GM12878 (cell line): ENCODE measurements at places on chromosomes 5 and 9. TPM values are rescaled to one million over a fixed set of nuclear protein-coding genes. Genes with fewer than 3 reads are reported as not detected.

Gene QRFP
- total RNA-seq = not detected in 2 replicates

DNA sequence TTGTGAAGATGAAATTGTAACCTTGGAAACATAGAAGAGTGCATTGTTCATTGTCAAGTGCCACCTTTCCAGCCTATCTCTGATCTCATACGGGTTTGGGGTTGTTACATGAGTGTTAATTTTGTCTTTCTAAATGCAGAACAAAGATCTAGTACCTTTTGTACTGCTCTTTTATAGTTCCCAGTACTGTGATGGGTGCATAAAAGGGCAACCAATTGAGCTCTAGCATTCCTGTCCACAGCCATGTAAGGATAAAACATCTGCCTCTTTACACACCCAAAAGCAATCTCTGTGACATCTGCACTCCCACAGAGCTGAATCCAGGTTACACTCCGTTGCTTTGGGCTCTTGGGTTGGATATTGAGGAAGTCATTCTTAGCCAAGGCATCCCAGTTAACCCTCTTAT is 255.2 kb downstream of the SGCD start:
- no peaks in the 10 kb centered on the region for H3K36me3 ChIP-seq
- H3K4me3 ChIP-seq = no peak overlapping the region
- H3K4me1 ChIP-seq = no peaks in the 10 kb centered on the region
- no peaks in the 10 kb centered on the region for H3K27me3 ChIP-seq
- no peak overlapping the region for H3K27ac ChIP-seq
- DNase-seq = no peak

DNA sequence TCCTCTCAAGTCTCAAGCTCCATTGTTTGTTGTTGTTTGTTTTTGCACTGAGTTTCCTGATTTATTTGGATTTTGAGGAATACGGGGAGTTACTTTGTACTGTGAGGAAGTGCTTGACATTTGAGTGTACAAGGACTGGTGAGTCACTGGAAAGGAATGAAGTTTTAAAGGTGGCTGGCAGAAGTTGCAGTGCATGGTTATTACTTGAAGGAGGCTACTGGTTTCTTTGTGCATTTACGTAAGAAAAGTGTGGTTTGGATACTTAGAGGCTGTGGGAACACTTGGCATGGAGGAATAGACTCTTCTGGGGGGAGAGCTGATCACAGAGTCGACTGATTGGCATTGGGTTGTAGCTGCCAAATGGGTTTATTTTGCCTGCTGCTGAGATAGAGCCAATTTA is 919.0 kb downstream of the TAF11L14 start:
- H3K4me1 ChIP-seq = no peaks in the 10 kb centered on the region
- no peak overlapping the region for H3K27ac ChIP-seq
- DNase-seq = no peak
- H3K36me3 ChIP-seq = no peaks in the 10 kb centered on the region
- no peak overlapping the region for H3K4me3 ChIP-seq
- H3K27me3 ChIP-seq = no peaks in the 10 kb centered on the region

GRCh38 chr5:111233052-111233374 is 8.8 kb downstream of the CAMK4 start:
- H3K4me1 ChIP-seq = peaks cover 65% of the 10 kb centered on the region
- H3K36me3 ChIP-seq = peaks cover 2% of the 10 kb centered on the region; the same call in 1 of the 2 replicates
- H3K4me3 ChIP-seq = peak overlapping the region; percentile 30; the same call in 1 of the 2 replicates
- no peak for DNase-seq
- H3K27ac ChIP-seq = peak overlapping the region; percentile 73

GRCh38 chr5:44396312-44396711 is 7.1 kb upstream of the FGF10 start:
- no peak for DNase-seq
- H3K36me3 ChIP-seq = no peaks in the 10 kb centered on the region
- no peak overlapping the region for H3K27ac ChIP-seq
- H3K4me3 ChIP-seq = no peak overlapping the region
- no peaks in the 10 kb centered on the region for H3K27me3 ChIP-seq

DNA sequence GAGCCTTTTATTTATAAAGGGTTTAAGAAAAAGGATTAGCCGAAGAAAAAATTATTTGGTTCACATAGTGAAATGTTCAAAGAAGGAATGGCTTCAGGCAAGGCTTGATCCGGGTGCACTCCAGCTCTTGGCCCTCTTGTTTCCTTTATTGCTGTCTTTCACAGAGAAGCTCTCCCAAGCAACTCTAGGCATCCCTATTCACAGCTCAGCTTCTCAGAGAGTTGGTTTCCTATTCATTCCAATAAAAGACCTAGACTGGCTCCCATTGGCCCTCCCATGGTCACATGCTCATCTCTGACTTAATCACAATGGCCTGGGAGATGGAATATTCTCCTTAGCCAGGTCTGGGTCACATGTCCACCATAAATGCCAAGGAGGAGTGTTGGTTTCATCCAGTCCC is 9.4 kb upstream of the FGFR4 start:
- H3K4me1 ChIP-seq = no peaks in the 10 kb centered on the region
- no peak overlapping the region for H3K27ac ChIP-seq
- no peak for DNase-seq
- H3K36me3 ChIP-seq = no peaks in the 10 kb centered on the region

GRCh38 chr9:129131300-129132145 is 20.3 kb downstream of the PTPA start:
- no peak for DNase-seq
- H3K27ac ChIP-seq = no peak overlapping the region; the same call in 1 of the 2 replicates
- peaks cover 16% of the 10 kb centered on the region for H3K36me3 ChIP-seq

- H3K4me3 ChIP-seq = no peak overlapping the region
- no peaks in the 10 kb centered on the region for H3K4me1 ChIP-seq
- no peak for DNase-seq
- H3K27me3 ChIP-seq = no peaks in the 10 kb centered on the region
Measured at GRCh38 chr5:79932510-79933504, 58.3 kb downstream of the MTX3 start.

DNA sequence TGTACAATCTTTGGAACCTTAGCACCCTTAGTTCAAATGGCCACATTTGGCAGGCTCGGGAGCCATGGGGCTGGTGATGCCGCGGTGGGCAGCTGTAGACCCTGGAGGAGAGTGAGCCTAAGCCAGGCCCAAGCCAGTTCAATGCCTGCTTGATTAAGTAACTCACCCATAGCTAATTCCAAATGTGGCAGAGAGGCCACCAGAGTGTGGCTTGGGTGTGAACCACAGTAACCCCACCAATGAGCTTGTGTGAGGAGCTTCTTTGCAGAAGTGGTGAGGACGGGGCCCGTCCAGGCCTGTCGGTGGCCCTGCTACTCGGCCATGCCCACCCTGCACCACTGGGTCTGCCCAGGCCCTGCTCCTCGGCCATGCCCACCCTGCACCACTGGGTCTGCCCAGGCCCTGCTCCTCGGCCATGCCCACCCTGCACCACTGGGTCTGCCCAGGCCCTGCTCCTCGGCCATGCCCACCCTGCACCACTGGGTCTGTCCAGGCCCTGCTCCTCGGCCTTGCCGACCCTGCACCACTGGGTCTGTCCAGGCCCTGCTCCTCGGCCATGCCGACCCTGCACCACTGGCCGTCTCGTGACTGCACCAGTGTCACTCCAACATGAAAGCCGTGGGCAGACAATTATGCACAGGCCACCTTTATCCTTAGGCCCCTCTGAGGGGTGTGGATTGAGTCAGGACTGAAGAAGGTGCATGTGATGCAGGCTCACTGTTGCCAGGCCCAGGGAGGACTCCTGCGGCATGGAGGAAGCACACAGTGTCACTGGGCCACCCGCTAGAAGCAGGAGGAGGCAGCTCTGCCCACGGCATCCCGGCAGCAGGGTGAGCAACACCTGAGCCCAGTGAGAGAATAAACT is 75.4 kb downstream of the MRPL36 start:
- H3K27ac ChIP-seq = no peak overlapping the region
- no peaks in the 10 kb centered on the region for H3K36me3 ChIP-seq
- no peaks in the 10 kb centered on the region for H3K4me1 ChIP-seq
- H3K4me3 ChIP-seq = no peak overlapping the region
- H3K27me3 ChIP-seq = peaks cover 6% of the 10 kb centered on the region

GRCh38 chr9:73133921-73134407 is 17.7 kb upstream of the ANXA1 start:
- H3K36me3 ChIP-seq = no peaks in the 10 kb centered on the region
- H3K4me3 ChIP-seq = 0 out of 2 replicates have a peak overlapping the region, but pooled peaks have one; percentile 10
- H3K4me1 ChIP-seq = peaks cover 3% of the 10 kb centered on the region; the same call in 1 of the 2 replicates
- H3K27ac ChIP-seq = no peak overlapping the region

Gene RRAGA
- 41.4 and 44.5 TPM in 2 replicates for total RNA-seq

GRCh38 chr5:54655761-54656160 is 138.2 kb downstream of the SNX18 start:
- H3K27ac ChIP-seq = no peak overlapping the region
- no peak overlapping the region for H3K4me3 ChIP-seq
- no peaks in the 10 kb centered on the region for H3K36me3 ChIP-seq
- DNase-seq = no peak
- 0 out of 2 replicates have a peak, but pooled peaks cover 2% of the 10 kb centered on the region for H3K27me3 ChIP-seq

Gene SLC6A19
- 0.03 TPM in 1 of 2 replicates, not detected in the other for total RNA-seq

Gene SLC1A1
- 19.1 and 19.4 TPM in 2 replicates for total RNA-seq

Gene EIF4EBP3
- total RNA-seq = 6.2 and 9.3 TPM in 2 replicates

Gene GPR151
- total RNA-seq = not detected in 2 replicates

DNA sequence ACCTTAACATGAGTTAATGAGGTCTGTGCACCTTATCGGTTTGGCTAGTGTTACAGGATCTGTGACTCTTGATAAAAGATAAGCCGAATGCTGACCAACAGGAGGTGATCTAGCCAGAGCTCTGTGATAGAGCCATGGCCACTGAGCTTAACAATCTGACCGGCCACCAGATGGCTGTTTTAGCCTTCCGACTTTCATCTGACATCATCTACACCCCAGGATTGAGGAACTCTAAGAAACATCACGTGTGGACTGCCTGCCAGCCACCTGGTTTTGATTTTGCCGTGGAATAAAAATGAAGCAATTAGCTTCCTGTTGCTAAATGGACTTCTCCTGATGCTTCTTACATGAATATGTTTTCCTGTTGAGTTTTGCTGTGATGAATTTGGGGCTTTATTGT is 281.3 kb downstream of the CEMIP2 start:
- no peak overlapping the region for H3K4me3 ChIP-seq
- H3K4me1 ChIP-seq = no peaks in the 10 kb centered on the region
- H3K36me3 ChIP-seq = no peaks in the 10 kb centered on the region
- no peaks in the 10 kb centered on the region; the same call in 1 of the 2 replicates for H3K27me3 ChIP-seq

DNA sequence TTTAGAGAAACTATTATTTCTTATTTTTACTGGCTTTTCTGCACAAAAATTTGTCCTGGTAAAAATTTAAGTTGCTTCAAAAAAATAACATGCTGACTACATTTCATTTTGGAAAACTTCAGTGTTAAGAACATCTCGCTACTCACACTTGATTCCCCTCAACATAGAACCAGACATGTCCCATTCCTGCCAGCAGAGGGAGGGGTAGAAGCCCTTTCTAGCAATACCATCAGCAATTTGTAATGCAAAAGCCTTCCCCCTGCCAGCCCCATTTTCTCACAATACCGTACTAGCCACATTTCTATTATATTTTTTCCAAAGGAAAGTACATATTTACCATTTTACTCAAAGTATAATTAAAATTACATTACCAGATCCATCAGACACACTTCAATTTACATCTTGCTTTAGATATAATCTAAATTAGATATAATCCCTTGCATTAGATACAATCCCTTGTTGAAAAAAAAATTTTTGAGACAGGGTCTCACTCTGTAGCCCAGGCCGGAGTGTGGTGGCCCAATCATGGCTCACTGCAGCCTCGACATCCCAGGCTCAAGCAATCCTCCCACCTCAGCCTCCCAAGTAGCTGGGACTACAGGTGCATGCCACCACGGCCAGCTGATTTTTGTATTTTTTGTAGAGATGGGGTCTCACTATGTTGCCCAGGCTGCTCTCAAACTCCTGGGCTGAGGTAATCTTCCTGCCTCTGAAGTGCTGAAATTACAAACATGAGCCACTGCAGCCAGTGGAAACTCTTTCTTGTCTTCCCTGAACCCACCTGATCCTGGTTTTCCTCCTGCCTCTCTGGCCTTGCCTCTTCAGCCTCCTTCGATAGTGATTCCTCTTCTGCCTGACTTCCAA is 39.6 kb upstream of the IDNK start:
- H3K27ac ChIP-seq = no peak overlapping the region
- H3K36me3 ChIP-seq = no peaks in the 10 kb centered on the region
- no peaks in the 10 kb centered on the region for H3K4me1 ChIP-seq
- H3K4me3 ChIP-seq = no peak overlapping the region

GRCh38 chr5:150604894-150605440 is 35.5 kb upstream of the SYNPO start:
- H3K27ac ChIP-seq = no peak overlapping the region
- H3K27me3 ChIP-seq = no peaks in the 10 kb centered on the region; the same call in 1 of the 2 replicates
- H3K36me3 ChIP-seq = no peaks in the 10 kb centered on the region
- no peak for DNase-seq

- H3K4me1 ChIP-seq = no peaks in the 10 kb centered on the region
- no peaks in the 10 kb centered on the region for H3K27me3 ChIP-seq
- H3K4me3 ChIP-seq = no peak overlapping the region
- H3K27ac ChIP-seq = no peak overlapping the region
- no peak for DNase-seq
Measured at GRCh38 chr5:123249446-123249845, 160.4 kb downstream of the PRDM6 start.
